ENCODE measurements at places on chromosomes 3 and 15.

DNA sequence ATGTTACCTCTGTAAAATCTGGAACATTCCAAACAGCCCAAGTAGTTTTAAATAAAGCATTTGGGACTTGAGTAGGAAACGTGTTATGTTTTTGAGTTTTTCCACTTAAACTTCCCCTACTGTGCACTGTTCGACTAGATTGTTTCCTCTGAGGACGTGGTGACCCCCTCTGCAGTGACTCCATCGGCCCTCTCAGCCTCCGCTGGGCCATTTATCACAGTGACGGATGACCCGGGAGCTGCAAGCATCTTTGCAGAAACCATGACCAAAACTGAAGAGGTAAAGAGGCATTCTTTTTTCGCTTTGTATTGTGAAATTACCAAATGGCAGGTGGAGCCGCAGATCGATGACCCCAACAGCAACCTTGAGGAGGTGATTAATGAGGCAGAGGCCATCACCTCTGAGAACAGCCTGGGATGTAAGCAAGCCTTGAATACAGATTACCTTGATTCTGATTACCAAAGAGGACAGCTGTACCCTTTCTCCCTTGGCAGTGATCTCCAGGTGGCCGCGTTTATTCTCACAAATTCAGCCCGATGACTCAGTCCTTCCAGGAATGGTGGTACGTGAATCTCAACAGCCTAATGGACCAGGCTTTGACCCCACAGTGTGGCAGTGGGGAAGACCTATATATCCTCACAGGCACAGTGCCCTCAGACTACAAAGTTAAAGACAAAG is 79.1 kb upstream of the FAN1 start:
- no peak for DNase-seq

GRCh38 chr3:182516597-182517336 is 276.5 kb upstream of the ATP11B start:
- no peak for DNase-seq

DNA sequence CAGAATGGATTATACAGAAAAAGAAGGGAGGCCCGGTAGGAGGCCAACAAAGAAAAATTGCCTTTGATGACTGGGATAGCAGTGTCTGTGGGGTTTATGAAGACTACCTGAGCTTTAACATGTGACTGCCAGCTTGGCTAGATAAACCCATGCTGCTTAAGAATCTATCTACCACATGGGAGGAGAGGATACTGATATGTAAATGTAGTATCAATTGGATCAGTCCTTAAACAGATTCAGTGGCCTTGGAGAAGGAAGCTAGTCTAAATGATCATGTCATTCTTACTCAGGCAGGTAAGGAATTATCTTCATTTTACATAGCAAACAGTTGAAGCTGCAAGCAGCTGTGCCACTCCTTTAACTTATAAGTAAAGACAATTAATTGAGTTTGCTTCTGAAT is 50.0 kb upstream of the SYNPR start:
- no peak for DNase-seq

DNA sequence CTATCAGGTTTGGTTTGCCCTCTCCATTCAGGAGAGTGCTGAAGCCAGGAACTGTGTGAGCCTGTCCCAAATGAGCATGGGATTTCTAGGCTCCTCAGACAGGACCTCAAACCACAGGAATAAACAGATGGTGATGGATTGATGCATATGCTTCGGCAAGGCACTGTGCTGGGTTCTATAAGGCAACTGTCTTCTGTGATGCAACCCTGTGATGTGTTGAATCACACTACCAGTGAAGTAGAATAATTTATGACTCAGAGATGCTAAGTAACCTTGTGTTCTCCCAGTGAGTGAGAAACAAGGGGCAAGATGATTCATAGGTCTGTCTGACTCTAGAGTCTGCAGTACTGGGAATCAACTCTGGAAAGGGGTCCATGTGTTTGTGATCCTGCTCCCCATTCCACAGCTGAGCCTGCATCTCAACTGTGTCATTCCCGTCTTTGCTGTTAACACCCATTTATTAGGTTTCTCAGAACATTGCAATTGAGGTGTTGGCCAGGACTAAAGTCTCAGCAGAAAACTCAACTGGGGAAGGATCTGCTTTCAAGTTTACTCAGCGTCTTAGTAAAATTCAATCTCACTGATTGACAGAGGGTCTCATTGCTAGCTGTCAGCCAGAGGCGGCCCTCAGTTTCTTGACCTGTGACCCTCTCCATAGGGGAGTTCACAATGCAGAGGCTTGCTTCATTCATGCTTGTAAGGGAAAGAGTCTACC is 510.1 kb upstream of the CFAP20DC start:
- no peak for DNase-seq

DNA sequence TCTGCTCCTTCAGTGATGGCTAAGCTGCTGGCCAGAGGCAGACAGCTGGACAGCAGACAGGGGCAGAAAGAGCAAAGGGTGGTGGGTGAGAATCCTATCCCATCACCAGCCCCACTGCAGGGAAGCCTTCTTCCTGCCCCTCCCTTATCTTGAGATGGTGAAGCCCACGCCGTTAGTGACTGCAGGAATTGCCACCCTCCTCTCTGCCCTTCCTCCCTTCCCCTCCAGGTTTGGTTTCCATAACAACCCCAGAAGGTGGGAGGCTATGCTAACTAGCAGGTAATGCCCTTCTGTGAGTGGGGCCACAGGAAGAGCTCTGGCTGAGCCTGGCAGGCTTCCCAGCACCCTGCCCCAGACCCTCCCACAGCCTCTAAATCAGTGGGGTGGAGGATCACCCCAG is 32.8 kb downstream of the SCN5A start:
- no peak for DNase-seq

DNA sequence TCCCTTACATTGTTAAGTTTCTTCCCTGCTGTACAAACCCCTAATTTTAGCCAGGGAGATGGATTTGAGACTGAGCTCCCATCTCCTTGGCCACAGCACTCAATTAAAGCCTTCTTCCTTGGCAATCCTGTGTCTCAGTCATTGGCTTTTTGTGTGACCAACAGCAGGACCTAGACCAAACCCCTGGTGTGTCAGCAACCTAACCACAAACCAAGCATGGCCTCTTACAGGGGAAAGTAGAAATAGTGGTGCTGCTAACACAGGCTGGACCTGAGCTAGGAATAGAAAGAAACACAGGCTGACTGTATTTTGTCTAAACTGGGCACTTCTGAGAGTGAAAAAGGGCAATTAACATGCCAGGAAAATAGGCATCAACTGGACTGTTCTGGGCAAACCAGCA is 37.9 kb downstream of the PPCDC start:
- DNase-seq = no peak

- DNase-seq = no peak
These were observed 248.8 kb upstream of the ADAMTS9 start for GRCh38 chr3:64936556-64936955.

- DNase-seq = no peak
These were observed 1.2 kb downstream of the CRABP1 start for GRCh38 chr15:78341057-78341987.

GRCh38 chr3:62169906-62170660 is 203.3 kb downstream of the FEZF2 start:
- DNase-seq = no peak

DNA sequence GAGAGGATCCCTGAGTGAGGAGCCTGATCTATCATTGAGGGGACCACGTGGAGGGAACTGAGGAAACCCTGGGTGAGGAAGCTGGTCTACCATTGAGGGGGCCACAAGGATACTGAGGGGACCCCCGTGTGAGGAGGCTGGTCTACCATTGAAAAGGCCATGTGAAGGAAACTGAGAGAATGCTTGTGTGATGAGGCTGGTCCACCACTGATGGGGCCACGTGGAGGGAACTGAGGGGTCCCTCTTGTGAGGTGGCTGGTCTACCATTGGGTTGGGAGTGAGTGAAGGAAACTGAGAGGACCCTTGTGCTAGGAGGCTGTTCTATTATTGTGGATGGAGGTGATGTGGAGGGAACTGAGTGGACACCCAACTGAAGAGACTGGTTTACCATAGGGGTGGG is 161.3 kb downstream of the FBLN2 start:
- DNase-seq = no peak

GRCh38 chr15:85155857-85156256 is 174.2 kb downstream of the PDE8A start:
- no peak for DNase-seq

- no peak for DNase-seq
These were observed 30.6 kb downstream of the MB21D2 start for GRCh38 chr3:192887047-192887446.

GRCh38 chr3:16523778-16524177 is 10.3 kb upstream of the RFTN1 start:
- no peak for DNase-seq

DNA sequence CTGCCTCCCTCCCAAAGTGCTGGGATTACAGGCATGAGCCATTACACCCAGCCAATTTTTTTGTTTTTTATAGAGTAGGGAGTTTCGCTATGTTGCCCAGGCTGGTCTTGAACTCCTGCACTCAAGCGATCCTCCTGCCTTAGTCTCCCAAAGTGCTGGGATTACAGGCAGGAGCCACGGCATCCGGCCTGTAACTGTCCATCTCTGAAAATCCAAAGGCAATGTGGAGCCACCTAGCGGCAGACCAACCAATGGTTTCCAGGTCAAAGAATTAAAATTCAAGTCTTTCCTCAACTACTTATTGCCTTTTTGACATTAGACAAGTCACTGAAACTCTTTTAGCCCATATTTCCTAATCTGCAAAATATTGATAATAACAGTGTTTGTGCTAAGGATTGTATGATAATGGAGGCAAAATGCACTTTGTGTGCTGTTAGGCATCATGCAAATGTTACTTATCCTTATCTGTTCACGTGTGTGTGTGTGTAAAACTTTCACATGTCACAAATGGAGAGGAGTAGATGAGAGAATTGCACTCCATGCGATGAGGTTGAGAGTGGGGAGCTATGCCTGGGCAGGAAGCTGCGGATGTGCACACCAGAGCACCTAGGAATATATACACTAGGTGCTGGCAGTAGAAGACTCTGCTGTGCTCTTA is 48.7 kb downstream of the COL8A1 start:
- DNase-seq = peak; percentile 31

DNA sequence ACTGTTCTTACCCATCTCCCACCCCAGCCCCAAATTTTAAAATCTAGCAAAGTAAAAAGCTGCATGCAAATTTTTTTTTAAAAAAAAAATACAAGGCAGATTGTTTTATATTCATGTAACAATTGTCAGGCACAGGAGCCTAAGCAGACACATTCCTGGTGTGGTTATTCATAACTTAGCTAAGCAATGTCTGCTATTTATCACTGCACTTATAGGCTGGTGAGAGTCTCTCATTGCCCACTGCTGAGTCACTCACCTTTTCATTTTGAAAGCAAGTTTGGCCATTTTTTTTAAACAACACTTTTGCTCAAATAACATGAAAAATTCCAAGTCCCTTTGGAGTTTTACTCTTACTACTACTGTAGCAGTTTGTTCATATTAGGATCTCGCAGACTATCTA is 413.9 kb downstream of the RBMS3 start:
- no peak for DNase-seq

GRCh38 chr3:13673207-13673606 is 124.3 kb downstream of the FBLN2 start:
- DNase-seq = no peak

GRCh38 chr3:15649858-15650257 is 48.3 kb downstream of the BTD start:
- DNase-seq = no peak

GRCh38 chr15:98304371-98304770 is 343.9 kb downstream of the ARRDC4 start:
- DNase-seq = no peak

- DNase-seq = peak; percentile 89
These were observed 104.2 kb upstream of the RAD18 start for GRCh38 chr3:9067352-9067975.

GRCh38 chr15:55993804-55994560 is 570 bp upstream of the NEDD4 start:
- DNase-seq = peak; percentile 68

GRCh38 chr3:116464276-116464798 is 19.1 kb upstream of the LSAMP start:
- DNase-seq = no peak

DNA sequence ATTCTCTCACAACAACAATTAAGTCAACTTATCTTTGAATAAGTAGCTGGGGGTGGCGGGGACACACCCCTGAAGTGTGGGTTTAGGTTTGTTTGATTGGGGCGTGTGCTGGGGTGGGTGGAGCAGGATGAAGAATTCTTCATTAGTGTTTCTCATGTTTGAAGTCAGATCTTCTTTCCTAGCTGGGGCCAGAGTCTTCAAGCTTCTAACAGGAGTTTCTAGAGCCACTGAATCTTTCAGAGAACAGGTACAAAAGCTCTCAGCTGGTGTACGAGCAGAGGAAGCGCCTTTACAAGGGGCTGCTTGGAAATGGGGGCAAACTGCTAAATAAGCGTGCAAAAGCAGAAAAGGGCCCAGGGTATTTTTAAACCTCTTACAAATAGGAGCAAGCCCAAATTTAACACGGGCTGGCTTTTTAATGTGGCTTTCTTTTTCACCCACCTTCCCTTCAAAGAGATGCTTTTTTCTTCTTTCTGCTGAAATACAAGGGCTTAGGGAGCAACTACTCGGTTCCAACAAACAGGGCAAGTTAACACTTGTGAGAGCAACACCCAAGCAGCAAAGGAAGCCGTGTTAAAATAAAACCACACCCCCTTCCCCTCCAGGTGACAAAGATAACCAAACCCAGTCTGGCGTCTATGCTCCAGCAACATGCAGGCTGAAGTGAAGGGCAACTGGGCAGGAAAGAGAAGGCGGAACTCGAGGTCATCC is 86.9 kb upstream of the RASGRP1 start:
- DNase-seq = no peak

- no peak for DNase-seq
These were observed 156.0 kb downstream of the CACNA1D start for GRCh38 chr3:53650424-53650823.

DNA sequence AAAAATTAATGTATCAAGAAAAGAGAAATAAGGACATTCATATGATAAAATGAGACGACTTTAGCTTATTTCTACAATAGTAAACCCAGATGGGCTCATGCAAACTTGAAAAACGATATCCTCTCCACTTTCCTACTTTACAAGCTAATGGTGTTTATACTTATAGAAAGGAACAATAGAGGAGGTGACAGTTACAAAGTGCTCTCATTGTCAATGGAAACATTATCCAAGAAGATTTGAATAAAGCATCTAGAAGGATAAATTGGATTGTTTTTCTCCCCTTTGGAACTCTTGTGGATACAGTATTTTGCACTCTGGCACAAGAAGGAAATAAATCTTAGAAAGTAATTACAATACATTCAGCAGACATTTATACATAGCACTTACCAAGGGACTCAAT is 20.2 kb upstream of the CCDC66 start:
- no peak for DNase-seq

- DNase-seq = no peak
These were observed 18.5 kb downstream of the RPL32 start for GRCh38 chr3:12822725-12823373.

- DNase-seq = no peak
These were observed 6.8 kb downstream of the CACNA1D start for GRCh38 chr3:53501178-53501577.

DNA sequence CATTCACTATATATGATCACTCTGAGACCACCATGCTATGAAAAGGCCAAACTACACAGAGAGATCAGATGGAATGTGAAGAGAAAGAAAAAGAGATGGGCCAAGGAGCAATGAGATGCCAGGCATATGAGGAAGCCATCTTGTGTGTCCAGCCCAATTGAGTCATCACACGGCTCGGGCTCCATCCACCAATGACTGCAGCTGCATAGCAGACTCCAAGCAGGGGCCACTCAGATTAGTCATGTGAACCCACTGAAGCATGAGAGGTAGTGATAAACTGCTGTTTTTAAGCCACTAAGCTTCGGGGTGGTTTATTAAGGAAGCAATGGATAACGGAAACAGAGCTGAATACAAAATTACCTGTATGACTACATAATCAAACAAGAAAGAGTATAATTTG is 185.9 kb downstream of the SUCLG2 start:
- no peak for DNase-seq

GRCh38 chr3:151248772-151249337 is 29.5 kb downstream of the P2RY14 start:
- DNase-seq = no peak

GRCh38 chr3:83928903-83929302 is 1029.9 kb upstream of the CADM2 start:
- DNase-seq = no peak
